ENCODE measurements at places on chromosomes 1 and 21.

DNA sequence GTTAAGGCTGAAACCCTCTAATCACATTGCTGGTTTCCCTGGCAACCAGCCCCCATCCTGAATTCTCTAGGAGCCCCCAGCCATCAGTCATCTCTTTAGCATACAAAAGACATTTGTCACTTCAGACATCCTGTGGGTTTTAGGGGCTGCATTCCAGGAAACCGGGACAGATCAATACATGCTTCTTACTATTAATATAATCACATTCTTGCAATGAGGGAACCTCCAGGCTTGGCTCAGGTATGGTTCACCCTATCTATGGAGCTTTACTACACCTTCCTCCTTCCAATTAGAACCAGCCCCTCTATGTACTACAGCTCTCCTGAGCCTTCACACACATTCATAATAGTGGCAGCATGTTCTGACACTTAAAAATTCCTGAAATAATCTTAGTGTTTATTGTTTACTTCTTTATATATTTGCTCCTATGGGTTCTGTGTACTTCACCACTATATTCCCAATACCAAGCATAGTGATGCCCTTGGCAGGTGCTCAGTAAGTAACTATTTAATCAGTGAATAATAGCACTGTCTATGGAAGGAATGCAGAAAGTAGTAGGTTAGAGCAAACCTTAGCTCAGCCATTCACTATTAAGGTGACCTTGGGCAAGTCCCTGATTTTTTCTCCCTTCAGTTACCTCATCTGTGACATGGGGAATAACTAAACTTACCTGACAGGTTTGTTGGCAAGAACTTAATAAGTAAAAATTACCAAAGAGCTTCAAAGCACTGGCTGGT lies 59.6 kb downstream of the ZNF678 start:
- no peak for DNase-seq

GRCh38 chr21:42711667-42712066 lies 58.2 kb downstream of the PDE9A start:
- no peak for DNase-seq

DNA sequence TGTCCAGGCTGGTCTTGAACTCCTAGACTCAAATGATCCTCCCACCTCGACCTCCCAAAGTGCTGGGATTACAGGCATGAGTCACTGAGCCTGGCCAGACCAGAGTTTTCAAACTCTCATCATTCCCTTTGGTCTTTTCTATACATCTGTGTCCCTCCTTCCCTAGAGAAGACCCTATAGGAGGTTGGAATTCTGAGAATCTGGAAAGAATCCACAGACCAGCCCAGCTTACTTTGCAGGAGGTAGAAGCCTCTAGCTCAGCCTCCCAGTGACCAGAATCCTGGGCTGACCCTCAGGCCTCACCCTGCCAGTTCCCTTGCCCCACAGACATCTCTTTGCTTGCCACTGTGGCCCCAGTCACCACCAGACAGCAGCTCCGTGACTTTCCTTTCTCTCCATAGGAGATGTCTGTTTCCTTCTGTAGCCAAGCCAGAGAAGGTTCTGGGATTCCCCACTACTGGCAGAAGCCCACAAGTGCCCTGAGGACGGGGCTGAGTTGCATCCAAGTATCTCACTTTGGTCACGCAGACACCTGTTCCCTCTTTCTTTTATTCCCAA lies 34.7 kb upstream of the KHDRBS1 start:
- no peak for DNase-seq

GRCh38 chr1:2606396-2606880 lies 19.9 kb downstream of the PRXL2B start:
- no peak for DNase-seq

GRCh38 chr1:67679691-67680090 lies 5.3 kb upstream of the GADD45A start:
- DNase-seq = peak; percentile 79

GRCh38 chr1:195306281-195306680 lies 1302.0 kb downstream of the KCNT2 start:
- DNase-seq = no peak

DNA sequence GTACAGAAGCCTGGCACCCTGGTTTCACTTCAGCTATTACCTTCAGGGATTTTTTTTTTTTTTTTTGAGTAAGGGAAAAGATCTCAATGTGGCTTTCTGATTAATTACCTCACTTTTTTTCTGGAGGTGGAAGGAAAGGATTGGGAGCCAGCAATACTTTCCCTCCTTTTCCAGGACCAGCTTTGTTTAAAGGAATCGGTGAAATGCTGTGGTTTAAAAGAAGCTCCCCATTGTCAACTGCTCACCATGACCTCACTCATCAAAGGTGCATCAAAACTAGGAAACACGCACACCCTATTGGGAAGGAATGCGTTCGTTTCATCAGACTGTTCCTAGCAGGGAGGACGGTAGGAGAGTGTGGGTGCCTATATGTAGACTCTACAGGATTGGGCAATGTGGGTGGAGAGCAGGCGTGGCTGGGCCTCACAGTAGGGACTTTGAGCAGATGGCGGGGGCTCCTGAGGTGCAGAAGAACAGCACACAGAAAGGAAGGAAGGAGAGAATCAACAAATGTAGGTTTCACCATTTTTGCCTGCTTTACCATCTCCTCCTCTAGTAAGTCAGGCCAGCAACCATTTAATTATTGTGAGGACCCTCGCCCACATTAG lies 13.0 kb downstream of the PHGDH start:
- DNase-seq = no peak

DNA sequence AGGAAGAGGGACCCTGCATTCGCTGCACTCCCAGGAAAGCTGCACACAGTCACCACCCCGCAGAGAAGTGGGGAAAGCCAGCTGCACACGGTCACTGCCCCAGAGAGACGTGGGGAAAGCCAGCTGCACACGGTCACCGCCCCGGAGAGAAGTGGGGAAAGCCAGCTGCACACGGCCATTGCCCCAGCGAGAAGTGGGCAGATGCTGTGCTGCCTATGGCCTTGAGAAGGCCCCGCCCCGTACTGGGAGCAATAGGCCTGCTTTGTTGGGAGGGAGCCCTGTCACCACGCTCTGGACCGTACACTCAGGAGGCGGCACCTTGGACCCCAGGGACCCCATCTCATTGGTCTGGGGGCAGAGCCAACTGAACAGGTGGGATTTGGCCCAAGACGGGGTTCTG lies 4.3 kb upstream of the GPR153 start:
- no peak for DNase-seq

GRCh38 chr1:14980621-14981218 lies 172.8 kb upstream of the TMEM51 start:
- no peak for DNase-seq

- no peak for DNase-seq
Observed at GRCh38 chr1:245687636-245688535, 533.1 kb downstream of the KIF26B start.

GRCh38 chr1:218429301-218429700 lies 84.2 kb downstream of the TGFB2 start:
- DNase-seq = no peak

- DNase-seq = no peak
Observed at GRCh38 chr1:39952359-39953110, 2.4 kb upstream of the MFSD2A start.

- DNase-seq = no peak
Observed at GRCh38 chr1:86084998-86085397, 71.6 kb downstream of the COL24A1 start.

DNA sequence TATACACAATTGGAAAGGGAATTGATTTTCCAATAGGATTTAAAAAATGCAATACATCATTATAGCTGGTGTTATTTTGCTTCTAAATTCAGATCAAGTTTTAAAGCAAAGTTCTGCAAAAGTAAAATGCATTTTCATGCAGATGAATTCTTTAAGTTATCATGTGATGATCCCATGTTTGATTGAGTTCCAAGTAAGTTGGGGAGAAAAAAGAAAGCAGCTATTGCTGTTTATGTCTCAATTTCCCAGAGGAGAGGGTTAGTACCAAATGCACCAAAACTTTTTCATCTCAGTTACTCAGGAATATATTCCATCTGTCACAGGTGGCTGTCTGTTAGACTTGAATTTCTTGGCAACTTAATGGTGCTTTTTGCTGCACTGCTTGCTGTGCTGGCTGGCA lies 29.7 kb downstream of the HSPA13 start:
- no peak for DNase-seq

GRCh38 chr1:6488602-6489382 lies 2.7 kb downstream of the PLEKHG5 start:
- DNase-seq = peak; percentile 84

DNA sequence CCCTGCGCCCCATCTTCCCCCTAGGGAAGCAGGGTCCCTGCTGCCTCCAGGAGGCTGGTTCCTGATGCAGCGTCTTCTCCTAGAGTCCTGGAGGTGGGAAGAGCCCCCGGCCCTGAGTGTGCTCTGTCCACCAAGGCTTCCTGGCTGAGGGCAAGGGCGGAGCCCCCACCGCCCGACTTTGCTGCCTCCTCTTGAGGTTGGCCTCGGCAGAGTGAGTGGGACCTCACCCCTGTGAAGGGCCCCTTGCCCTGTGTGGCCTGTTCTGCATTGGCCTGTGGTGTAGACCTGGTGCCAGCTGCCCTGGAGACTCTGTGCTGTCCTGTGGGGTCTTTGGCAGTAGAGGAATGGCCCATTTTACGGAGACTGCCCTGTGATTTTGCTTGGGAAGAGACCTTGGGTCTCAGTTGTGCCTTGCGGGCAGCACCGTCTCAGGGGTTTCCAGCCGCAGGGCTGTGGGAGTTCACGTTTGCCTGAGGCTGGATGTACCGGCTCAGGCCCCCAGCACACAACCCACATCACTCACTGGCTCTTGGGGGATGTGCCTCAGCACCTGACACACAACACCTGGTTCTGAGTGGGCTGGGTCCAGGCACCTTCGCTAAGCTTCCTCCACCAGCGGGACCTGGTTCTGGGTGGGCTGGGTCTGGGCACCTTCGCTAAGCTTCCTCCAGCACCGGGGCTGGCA lies 73.6 kb downstream of the SKI start:
- DNase-seq = no peak

DNA sequence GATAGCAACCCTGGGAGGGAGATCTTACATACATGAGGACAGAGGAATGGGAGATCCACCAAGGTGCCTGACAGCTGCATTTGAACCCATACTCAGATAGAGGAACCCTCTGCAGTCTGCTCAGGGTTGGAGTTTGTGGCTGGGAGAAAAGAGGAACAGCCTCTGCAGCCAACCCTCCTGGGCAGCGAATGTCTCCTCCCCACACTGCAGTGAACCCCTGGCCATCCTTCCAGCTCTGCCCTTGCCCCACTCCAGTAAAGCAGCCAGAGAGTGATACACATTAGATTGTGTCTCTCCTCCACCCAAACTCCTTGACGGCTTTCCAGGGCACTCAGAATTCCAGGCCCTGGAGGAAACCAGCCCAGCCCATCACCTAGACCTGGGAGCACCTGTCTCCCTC lies 137.7 kb downstream of the RUNX1 start:
- DNase-seq = no peak

GRCh38 chr1:157894613-157895165 lies 53.1 kb upstream of the CD5L start:
- no peak for DNase-seq

DNA sequence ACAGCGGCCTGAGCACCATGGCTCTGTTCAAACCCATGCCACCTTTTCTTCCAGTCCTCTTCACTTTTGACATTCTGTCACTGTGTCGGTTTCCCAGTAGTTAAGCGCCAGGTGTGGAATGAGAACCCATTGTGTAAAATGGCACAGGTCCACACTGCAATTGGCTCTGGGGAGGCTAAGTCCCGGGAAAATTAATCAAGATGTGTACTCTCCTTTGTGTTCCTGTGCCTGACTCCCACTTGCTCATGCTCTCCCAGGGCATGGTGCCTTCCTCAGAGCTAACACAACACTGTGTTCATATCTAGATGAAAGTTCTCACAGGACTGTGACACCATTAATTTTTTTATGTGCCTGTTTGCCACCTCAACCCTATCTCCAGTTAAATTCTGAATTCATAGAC lies 59.0 kb upstream of the BTG3 start:
- no peak for DNase-seq

DNA sequence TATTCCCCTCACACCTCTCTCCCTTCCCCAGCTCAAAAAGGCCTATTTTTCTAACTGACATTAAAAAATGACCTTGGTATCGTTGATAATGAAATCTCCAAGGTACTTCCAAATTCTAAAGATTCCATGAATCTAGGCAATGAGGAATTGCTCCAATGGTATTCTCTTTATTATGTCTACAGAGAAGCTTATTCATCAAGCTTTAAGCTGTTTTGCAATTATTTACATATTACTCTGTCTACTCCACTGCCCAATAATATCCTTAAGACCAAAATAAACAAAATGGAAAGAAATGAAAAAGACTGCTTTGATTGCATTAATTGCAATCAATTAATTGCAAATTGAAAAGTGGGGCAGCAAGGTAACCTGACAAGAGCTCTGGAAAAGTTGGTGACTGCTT lies 7.9 kb downstream of the PLPP3 start:
- DNase-seq = no peak

GRCh38 chr21:33198346-33199099 lies 31.2 kb upstream of the IFNAR2 start:
- DNase-seq = no peak

GRCh38 chr1:79235301-79236002 lies 228.9 kb upstream of the ADGRL4 start:
- DNase-seq = no peak

GRCh38 chr21:39620856-39621255 lies 8.1 kb downstream of the B3GALT5 start:
- DNase-seq = no peak

- DNase-seq = peak; percentile 49
Observed at GRCh38 chr1:188237573-188238348, 1409.0 kb downstream of the PLA2G4A start.

DNA sequence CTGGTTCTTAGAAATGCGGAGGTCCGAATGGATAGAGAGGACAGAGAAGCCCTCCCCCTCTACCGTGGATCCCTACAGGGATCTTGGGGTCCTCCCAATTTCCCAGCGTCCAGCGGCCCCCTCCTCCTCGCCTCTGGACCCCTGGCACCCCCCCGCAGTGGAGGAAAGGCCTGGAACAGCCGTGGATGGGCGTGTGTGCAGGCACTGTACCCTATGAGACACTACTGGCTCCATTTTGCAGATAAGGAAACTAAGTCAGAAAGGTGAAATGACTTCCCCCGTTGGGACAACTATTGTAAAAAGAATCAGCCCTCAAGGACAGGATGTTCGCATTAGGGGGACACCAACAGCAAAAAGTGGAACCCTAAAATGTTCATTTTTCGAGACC lies 931 bp upstream of the CLSTN1 start:
- no peak for DNase-seq

DNA sequence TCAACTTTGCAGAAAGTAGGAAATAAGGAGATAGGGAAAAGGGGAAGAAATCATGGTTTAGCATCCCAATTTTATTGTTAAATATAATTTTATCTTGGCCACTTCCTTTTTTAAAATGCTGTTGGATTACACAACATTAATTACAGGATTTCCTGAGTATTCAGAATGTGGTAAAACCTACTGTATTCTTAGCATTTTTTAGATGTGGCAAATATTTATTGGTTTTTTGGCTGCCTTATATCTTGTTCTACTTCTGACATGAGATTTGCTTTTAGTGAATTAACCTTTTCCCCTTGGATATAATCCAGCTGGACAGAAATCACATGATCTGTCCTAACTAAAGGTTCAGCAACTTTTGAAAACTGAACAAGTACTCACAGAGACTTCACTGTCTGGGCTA lies 104.9 kb downstream of the PTGS2 start:
- DNase-seq = no peak

- no peak for DNase-seq
Observed at GRCh38 chr1:91687452-91687851, 186.8 kb downstream of the CDC7 start.
